ENCODE measurements at places on chromosomes 12 and 14. TPM values are rescaled to one million over a fixed set of nuclear protein-coding genes. Genes with fewer than 3 reads are reported as not detected.

TC2N gene
- total RNA-seq, result 132 TPM

CAPS2 gene
- total RNA-seq, result 1.5 TPM

NAV3 gene
- total RNA-seq, result not detected

ARG2 gene
- 3.7 TPM for total RNA-seq

SPTB gene
- not detected for total RNA-seq

BHLHE41 gene
- total RNA-seq, result not detected

CAPZA3 gene
- total RNA-seq, result not detected

ESR2 gene
- 0.08 TPM for total RNA-seq

CLEC1B gene
- total RNA-seq, result not detected

SALL2 gene
- total RNA-seq, result 1.4 TPM

KRT1 gene
- 0.25 TPM for total RNA-seq

MANSC4 gene
- total RNA-seq, result not detected

OTUB2 gene
- total RNA-seq, result not detected

TTC6 gene
- not detected for total RNA-seq

PLD4 gene
- total RNA-seq, result 0.43 TPM

LTB4R2 gene
- 18.9 TPM for total RNA-seq

HPD gene
- total RNA-seq, result not detected

RNASE4 gene
- total RNA-seq, result 0.27 TPM

USP44 gene
- 2.3 TPM for total RNA-seq

AQP2 gene
- not detected for total RNA-seq

GPRC5A gene
- not detected for total RNA-seq

SERPINA6 gene
- total RNA-seq, result not detected
